SHP77 treated with DMSO at 0.1 percent for 48 hours (cell line): ENCODE measurements at places on chromosomes 16 and 17.

GRCh38 chr16:70730944-70731343 lies 45.1 kb upstream of the MTSS2 start:
- no peak for DNase-seq

DNA sequence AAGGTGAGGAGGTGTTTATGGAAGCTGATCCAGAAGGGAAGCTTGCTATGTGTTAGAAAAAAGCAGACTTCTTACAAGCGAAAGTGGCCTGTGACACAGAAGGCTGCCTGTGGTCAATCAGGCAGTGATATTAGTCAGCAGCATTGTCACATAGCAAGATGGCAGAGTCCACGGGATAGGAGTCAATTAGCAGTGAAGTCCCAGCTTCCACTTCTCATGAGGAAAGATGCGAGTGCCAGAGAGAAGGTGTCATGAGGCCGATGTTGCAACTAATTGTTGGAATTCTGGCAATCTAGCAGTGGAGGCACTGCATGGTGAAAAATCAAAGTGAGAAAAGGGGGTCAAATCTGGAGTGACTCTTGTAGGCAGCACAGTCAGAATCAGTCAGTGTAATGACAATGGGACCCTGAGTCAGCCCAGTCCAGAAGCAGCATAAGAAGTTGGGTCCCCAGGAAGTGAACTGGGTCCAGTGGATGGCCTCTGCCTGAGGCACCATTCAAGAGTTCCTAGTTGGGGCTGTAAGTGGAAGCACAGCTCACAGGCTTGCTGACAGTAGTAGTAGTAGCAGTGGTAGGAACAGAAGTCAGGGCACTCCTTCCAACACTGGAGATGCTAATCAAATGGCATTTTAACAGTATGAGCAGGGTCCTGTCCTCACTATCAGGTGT lies 85.1 kb downstream of the TNFRSF13B start:
- no peak for DNase-seq

DNA sequence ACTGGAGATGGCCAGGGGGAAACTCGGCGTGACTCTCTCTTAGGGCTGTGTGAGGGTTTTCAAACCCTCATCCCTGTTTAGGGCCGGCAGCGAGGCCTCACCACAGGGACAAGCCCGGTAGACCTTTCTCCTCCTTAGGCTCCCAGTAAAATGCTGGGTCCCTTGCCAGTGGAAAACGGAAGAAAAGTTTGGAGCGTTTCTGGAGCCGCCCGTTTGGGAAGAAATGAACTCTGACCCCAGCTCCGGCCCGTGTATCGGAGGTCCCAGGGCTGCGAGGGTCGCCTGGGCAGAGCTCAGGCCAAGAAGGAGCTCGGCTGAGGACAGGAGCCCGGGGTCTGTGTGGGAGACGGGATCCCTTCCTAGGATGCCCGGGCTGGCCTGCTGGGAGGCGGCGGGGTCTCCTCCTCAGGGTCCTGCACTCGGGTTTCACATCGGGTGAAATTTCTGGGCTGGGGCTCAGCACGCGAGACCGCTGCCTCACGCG lies 23.2 kb downstream of the ZNF213 start:
- DNase-seq, result no peak

- no peak for DNase-seq
Observed at GRCh38 chr16:64654178-64654577, 467.7 kb downstream of the CDH11 start.

DNA sequence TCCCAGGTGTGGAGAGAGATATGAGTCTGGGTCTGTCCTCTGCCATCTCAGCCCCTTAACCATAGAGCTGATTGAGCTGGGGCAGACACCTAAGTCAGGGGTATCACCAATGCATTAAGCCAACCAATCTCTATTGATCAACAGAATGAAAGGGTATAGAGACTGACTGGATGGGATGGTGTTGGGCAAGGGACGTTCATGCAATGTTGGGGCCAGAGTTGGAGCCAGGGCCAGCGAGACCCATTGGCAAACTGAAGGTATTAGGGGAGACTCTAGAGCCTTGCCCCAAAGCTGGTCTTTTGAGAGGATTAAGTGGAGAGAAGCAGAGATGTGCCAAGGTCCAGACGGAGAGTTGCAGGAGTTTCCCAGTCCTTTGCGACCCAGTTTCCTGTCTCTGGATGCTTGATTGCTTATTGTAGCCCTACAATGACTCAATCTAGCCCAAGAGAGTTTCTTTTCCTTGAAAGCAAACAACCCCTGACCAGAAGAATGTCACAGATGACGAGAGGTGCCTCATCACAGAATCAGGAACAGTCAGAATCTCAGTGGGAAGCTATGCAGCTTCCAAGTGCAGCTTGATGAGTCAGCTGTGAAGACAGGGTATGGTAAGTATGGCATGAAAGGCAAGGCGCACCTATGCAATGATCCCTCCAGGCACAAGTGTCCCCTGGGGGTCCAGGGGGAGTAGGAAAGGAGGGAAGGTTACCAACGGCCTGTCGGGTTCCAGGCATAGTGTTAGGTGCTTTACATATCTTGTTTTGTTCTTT lies 137.2 kb downstream of the UTP18 start:
- DNase-seq, result no peak

GRCh38 chr16:3467921-3468320 lies 24.4 kb downstream of the NAA60 start:
- DNase-seq, result no peak

- DNase-seq, result no peak
Observed at GRCh38 chr17:58170622-58171021, 3.8 kb downstream of the OR4D2 start.

DNA sequence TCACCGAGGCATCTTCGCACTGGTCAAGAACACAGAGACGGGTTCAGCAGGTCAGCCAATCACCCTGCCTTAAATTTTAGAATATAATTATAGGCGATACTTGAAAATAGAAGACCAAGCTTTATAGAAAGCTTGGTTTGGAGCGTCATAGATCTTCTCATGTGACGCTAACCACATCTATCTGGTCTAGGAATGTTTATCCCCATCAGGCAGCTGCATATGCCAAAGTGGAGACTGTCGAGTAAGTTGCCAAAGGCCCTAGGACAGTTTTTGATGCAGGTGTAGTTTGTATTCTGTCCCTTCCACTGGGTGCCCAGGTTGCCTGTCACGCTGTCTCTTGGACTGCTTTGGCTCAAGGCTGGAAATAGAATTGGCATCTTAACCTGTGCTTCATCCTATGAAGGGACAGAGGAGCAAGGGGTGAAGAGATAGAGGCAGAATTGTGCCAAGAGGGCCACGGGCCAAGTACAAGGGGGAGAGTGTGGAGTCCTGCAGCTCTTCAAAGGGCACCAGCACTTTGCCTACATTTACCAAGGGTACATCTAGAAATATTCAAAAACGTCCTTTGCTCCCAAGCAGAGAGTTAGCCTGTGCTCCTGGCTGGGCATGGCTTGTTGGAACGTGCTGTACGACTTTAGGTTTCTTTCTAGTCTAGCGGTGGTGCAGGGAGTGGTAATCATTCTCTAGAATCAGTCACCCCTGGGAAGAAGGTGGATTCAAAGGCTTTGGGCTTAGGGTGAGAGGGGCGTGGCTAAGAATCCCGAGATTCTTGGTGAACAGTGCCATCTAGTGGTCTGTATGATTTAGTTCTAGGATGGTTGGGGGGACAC lies 5.3 kb upstream of the WIPI1 start:
- peak; percentile 50 for DNase-seq

GRCh38 chr17:17568772-17569195 lies 22.7 kb downstream of the PEMT start:
- peak; percentile 79 for DNase-seq

GRCh38 chr17:76593384-76593826 lies 7.7 kb upstream of the ST6GALNAC2 start:
- peak; percentile 45 for DNase-seq

- DNase-seq, result no peak
Observed at GRCh38 chr16:53219795-53220454, 165.1 kb downstream of the CHD9 start.
